ENCODE measurements at places on chromosomes 16 and 17. TPM values are rescaled to one million over a fixed set of nuclear protein-coding genes. Genes with fewer than 3 reads are reported as not detected.

Gene CFAP97D1
- not detected for total RNA-seq

Gene MMP15
- total RNA-seq, result 72.6 TPM

Gene KRT12
- not detected for total RNA-seq

Gene TP53TG3
- not detected for total RNA-seq

Gene LPO
- total RNA-seq, result not detected

Gene UTS2R
- total RNA-seq, result 4.5 TPM

Gene IL17C
- not detected for total RNA-seq

- DNase-seq, result peak; percentile 89
These were observed 179.6 kb upstream of the TNRC6C start for GRCh38 chr17:77778636-77779489.

GRCh38 chr17:51820252-51820651 lies 338.3 kb downstream of the CA10 start:
- no peak for DNase-seq

- DNase-seq, result no peak
These were observed 8.0 kb upstream of the FASN start for GRCh38 chr17:82105882-82106687.

GRCh38 chr17:78391843-78392242 lies 13.4 kb downstream of the PGS1 start:
- DNase-seq, result no peak

GRCh38 chr16:877242-878071 lies 76.9 kb upstream of the GNG13 start:
- peak; percentile 28 for DNase-seq

GRCh38 chr16:28324235-28324886 lies 32.0 kb downstream of the SBK1 start:
- DNase-seq, result no peak

- no peak for DNase-seq
These were observed 33.8 kb upstream of the DNAH17 start for GRCh38 chr17:78610951-78611511.

- DNase-seq, result peak; percentile 90
These were observed 1.8 kb downstream of the RAI1 start for GRCh38 chr17:17682737-17683680.

DNA sequence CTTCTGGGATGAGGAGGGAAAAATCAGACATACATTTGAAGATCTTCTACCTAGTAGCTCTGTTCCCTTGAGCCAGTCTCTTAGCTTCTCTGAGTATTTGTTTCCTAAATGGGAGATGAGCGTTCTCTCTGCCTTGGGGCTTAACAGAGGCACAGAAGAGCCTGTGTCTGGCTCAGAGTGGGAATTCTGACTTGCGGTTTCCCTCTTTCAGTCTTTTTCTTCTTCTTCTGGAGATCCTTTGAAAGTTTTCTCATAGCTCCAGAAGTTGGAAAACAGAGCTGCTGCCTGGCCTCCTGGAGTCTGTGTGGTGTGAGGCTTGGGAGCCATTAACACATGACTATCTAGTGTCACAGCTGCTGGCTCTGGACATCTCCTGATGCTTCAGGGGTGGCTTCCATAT lies 167.9 kb downstream of the MSI2 start:
- no peak for DNase-seq

DNA sequence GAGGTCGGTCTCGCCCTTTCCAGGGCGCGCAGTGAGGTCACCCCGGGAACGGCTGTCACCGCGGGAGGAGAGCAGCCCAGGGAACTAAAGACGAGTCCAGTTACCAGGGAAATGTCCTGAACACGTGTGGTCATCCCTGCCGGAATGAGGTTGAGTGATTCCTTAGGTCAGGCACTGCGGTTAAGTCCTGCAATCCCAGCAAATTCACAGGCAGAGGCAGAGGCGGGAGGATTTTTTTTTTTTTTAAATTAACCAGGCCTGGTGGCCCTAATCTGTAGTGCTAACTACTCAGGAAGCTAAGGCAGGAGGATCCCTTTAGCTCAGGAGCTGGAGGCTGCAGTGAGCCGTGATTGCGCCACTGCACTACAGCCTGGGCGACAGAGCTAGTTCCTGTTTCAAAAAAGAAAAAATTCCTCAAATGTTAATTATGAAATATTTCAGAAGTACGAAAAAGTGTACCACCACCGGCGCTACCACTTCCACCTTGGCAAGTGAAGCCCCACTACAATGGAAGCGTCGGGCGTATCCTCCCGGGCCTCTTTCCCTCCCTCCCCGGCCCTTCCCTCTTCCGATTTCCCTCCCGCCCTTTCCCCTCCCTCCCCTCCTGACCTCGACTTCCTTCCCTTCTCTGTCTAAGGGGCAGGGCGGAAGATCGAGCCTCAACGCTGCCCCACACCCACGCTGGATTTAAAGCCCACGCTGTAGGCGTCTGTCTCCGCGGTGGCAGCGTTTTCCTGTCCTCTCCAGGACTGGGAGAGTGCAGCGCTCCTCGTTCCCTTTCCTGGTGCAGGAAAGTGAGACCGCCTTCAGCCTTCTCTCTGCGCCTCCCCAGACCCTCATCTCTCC lies 27.3 kb downstream of the SLFN11 start:
- DNase-seq, result peak; percentile 87

- no peak for DNase-seq
These were observed 35.8 kb upstream of the RASL10B start for GRCh38 chr17:35695613-35696012.

- DNase-seq, result peak; percentile 78
These were observed 2.3 kb downstream of the BAHCC1 start for GRCh38 chr17:81397314-81398175.

DNA sequence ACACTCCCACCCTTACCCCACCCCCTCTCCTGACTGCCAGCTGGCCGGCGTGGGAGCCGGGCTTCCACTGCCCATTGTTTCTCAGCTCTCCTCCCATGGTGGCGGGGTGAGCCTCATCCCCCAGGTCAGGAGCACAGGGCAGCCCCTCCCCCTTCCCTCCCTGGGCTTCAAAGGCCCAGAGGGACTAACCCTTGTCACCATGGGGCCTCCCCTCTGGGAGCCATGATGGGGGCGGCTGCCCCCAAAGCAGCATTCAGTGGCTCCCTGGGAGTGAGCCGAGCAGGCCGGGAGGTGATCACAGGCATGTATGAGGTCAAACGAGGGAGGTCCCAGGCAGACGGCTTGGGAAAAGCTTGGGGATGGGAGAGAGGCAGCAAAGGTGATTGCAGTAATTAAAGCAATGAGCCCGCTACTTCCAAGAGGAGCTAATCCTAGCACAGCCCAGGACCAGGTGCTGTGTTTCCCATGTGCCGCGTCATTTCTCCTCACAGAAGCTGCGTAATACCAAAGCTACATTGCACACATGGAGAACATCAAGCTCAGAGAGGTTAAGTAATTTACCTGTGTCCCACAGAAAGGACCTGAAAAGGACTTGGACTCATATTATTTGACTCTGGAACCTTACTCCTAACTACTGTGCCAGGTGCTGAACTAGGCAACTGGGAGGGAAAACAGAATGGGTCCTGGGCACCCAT lies 24.5 kb downstream of the CDK5RAP3 start:
- no peak for DNase-seq

All from right cardiac atrium (tissue), 5 donors.